ENCODE measurements at places on chromosomes 2 and 18. TPM values are rescaled to one million over a fixed set of nuclear protein-coding genes. Genes with fewer than 3 reads are reported as not detected.

GCG gene
- total RNA-seq = not detected

CD8A gene
- not detected for total RNA-seq

ATP6V1B1 gene
- 0.09 TPM for total RNA-seq

LMAN1 gene
- total RNA-seq = 182 TPM

CRYBA2 gene
- total RNA-seq = not detected

C2orf66 gene
- not detected for total RNA-seq

IL1RL1 gene
- 4.9 TPM for total RNA-seq

HTRA2 gene
- 32.9 TPM for total RNA-seq

CCBE1 gene
- 16.2 TPM for total RNA-seq

DUSP28 gene
- 3.6 TPM for total RNA-seq

NYAP2 gene
- not detected for total RNA-seq

ELOA2 gene
- not detected for total RNA-seq

ABCG8 gene
- not detected for total RNA-seq

PROM2 gene
- 0.18 TPM for total RNA-seq

REEP1 gene
- total RNA-seq = not detected

DSC2 gene
- 0.82 TPM for total RNA-seq

CCDC148 gene
- total RNA-seq = 9.1 TPM

ANKRD30B gene
- 2.7 TPM for total RNA-seq

RELCH gene
- total RNA-seq = 52.0 TPM
